ENCODE measurements at places on chromosomes 7 and 10.

GRCh38 chr7:78130446-78131215, 332.1 kb downstream of the PHTF2 start:
- DNase-seq = no peak

- DNase-seq = no peak
These were observed 243.9 kb downstream of the ETV1 start for GRCh38 chr7:13745530-13745929.

DNA sequence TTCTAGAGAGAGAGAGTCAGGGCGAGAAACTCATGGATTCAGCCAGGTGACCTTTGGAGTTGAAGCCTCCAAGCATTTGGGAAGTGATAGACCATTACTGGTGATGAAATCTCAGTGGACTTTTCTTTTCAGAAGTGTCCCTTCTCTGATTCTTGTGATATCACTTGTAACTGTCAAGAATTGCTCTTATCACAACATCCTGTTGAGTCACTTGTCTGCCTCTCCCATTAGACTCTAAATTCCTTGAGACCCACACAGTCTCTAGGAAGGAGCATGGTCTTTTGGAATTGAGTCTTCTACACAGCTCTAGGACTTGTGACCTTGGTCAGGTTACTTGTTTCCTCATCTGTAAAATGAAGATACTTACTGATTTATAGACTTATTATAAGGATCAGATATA, 81.0 kb downstream of the CFAP58 start:
- no peak for DNase-seq

- no peak for DNase-seq
These were observed 27.5 kb upstream of the SMARCD3 start for GRCh38 chr7:151275813-151276577.

DNA sequence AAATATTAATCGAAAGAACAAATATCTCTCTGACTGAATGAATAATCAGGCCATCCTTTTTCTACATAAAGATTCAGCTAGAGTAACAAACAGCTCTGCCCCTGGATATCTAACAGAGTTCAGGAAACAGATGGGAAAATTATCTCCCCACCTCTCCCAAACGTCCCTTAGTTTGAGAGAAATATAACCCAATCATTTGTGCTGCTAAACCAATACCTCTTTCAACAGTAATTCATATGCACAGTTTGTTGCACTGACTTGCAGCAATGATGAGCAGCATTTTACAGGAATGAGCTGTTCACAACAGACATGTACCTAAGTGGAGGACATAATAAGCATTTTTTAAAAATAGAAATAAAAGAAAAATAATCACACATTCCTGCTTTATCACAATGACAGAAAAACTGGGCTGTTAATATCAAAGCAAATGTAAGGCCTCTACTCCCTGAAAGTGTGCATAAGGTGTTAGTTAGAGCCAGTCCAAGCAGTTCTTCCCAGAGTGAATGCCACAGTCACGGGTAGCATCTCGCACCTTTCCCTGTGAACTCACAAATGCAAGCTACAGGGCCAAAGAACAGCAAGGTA, 2.3 kb downstream of the CREB3L2 start:
- DNase-seq = no peak

- DNase-seq = no peak
These were observed 206.6 kb downstream of the BAMBI start for GRCh38 chr10:28883741-28884423.
